Right lobe of liver (tissue), 6 donors: ENCODE measurements at places on chromosomes 2 and 18.

GRCh38 chr2:191666226-191666625, 11.7 kb upstream of the NABP1 start:
- no peak for DNase-seq

DNA sequence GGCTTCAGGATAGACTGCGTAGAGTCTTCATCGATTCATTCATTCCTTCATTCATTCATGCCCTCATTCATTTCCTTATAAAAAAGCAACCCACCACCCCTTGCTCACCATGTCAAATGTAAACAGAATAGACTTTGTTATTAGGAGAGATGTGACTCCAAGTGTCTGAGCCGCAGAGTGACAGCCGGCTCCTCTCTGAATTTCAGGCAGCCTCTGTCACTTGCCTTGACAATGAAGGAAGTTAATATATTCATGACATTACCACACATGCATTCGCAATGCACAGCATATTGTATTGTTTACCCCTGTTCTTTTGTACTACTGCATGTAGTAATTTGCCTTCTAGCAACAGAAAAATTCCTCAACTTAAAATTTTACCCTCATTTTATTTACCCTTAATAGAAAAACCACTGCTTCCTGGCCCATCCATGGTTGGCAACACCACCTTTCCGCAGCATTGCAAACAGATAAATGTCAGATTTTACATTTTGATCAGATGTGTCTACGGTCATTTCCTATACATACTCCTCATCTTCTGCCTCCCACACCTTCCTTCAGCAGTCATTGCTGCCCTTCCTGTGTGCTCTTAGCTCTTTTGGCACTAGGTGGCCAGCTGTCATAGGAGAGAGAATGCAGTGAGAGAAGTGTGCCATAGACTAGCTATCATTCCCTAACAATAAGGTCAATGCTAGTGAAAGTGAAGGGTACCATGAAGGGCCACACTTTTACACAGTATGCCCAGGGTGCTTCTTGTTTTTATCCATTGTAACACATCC, 1090.8 kb downstream of the BCL11A start:
- DNase-seq = no peak

- DNase-seq = no peak
These were observed 26.7 kb downstream of the COPS9 start for GRCh38 chr2:240109386-240109785.

DNA sequence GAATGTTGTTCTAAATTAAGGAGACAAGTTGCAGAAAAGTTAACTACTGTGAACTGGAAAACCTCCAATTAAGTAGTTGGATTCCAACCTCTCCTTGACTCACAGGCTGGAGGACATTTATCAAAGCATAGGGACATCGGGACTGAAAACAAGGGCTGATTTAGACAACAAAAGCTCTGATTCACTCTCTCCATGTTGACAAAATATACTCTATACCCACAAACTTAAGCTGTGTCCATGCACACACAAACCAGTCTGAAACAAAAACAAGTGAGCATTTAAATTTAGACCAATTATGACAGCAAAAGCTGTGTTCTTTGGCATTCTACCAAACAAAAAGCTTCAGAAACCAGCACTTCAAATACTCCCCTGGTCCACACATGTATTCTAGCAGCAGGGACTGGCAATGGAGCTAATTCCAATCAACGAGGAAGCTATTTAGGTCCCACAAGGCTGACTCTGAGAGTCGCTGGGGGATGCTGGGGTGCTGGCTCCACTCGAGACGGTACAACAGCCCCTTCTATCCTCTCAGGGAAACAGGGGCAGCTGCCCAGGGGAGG, 71.4 kb downstream of the NXPH2 start:
- no peak for DNase-seq

DNA sequence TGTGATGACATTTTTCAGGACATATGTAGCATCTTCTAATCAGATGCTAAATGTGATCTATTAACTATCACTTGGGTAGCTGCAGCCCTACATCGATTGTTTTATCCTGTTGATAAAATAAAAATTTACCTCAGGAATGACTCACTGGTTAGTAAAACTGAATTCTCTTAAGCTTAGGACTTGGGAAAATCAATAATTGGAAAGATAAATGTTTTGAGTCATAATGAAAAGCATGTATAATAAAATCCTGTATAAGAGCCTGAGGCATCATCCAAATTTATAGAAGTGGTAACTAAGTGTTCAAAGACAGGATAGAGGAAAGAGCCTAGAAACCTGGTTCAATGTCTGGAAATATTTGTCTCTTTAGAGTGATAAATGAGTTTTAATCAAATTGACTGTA, 168.1 kb upstream of the VWC2L start:
- DNase-seq = no peak

GRCh38 chr2:191038741-191039140, 24.8 kb upstream of the STAT1 start:
- DNase-seq = no peak
